ENCODE measurements at places on chromosomes 4 and X.

- DNase-seq = peak; percentile 15
These were observed 12.7 kb downstream of the SPRY1 start for GRCh38 chr4:123409334-123409733.

DNA sequence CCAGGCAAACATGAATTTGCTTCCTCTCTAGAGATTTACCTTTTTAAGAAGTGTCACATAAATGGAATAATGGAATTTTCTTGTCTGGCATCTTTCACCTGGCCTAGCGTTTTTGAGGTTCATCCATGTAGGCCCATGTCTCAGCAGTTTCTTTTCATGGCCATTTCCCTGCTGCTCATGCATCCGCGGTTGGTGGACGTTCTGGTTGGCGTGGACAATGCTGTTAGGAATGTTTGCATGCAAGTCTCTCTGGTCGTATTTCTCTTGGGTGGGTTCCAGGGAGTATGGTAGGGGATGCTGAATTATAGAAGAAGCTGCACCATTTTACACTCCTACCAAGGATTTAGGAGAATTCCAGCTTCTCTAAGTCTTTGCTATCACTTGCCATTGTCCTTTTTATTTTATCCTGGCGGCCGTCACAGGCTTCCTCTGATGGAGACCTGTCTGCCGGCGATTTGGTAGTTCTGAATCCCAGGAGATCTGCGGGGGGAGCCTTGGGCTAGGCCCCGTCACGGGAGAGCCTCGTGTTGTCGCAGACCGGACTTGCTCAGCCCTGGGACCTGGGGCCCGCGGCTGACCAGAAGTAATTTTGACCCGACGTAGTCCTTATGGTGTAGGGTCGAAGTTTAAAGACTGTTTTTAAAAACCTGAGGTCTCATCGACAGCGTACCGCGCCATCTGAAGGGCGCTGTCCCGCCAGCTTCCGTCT is 56.9 kb upstream of the TADA2B start:
- peak; percentile 70 for DNase-seq

DNA sequence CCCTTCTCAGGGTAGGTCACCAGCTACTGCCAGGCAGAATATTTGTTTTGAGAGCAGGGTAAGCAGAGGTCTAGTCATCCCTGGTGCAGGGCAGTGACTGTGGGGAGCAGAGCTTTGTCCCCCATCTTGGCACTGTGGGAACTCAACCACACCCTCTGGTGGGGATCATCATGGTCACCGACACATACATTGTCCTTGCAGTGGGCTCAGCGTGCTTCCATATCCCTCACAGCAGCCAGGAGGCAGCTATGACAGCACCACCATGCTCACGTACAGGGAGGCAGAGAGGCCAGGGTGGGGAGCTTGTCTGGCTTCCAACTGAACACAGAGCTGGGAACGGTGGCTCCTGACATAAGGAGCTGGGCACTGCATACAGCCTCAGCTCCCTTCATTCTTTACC is 102.3 kb downstream of the ENPP6 start:
- DNase-seq = no peak

DNA sequence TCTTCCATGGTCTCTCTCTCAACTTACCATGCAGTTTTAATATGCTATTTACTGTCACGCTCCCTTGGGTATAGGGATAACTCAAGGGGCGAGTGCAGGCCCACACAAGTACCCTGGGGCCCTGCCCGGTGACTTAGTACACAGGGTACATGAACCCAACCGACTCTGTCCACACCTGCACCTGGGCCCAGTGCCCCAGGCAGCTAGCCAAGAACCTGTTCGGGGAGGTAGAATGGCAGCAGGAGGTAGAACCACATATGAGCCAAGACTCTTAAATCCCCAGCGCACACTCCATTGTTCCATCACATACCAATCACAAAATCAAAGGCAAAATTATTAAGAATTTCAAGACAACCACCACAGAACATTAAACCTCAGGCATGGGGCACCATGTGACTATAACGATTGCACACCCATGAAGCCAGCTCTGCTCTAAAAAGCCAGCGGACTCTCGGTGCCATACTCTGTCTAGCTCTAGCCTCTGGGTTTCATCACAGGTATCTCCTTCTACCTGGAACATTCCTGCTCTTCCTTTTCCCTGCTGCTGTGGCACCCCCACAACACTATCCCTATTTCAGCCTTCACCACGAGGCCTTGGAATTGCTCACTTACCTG is 14.6 kb downstream of the PHF8 start:
- no peak for DNase-seq

- DNase-seq = no peak
These were observed 3.2 kb downstream of the TKTL2 start for GRCh38 chr4:163470391-163470790.

- DNase-seq = no peak
These were observed 189.9 kb downstream of the IL15 start for GRCh38 chr4:141826260-141826659.

- DNase-seq = no peak
These were observed 14.7 kb upstream of the VEGFD start for GRCh38 chrX:15398874-15399273.

DNA sequence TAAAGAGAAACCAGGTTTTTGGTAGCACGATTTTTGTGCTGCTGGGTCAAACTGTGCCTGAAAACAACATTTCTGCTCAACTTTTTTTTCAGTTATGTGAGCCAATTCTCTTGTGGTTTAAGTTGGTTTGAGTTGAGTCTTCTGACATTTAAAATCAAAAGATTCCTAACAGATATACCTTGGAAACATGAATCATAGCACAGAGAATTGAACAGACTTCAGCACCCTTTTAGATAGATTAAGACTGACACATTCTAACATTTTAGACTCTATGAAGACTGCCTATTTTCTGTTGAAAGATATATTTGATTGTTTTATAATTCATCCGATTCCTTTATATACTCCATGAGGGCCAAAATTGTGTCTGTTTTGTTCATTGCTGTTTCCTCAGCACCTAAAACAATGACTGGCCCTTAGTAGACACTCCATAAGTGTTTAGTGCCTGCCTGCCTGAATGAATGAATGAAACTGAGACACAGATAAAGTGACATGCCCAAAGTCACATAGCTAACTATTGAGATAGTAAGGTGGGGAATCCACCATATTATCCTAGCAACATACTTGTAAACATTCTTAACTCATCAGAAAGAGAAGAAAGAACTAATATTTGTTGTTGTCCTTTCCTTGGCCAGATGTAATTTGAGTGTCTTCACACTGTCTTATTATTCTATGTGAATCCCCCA is 624.0 kb downstream of the MID1IP1 start:
- DNase-seq = no peak

DNA sequence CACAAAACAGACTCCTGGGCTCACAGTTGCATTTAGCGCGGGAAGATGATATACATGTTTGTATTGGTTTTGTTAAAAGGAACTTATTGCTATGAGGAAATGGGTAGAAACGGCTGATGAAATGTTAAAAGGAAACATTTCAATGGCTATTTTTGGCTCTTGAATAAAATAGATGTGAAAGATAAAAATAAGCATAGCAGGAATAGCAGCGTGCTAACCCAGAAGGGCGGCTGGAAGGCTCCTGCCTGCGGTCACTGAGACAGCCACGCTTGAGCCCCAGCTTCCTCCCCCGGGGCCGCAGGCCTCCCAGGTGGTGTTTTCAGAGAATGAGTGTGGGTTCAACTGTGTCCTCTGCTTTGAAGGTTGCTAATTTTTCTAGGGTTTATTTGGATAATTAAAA is 35.0 kb upstream of the CLCN4 start:
- DNase-seq = no peak

- no peak for DNase-seq
These were observed 181.3 kb downstream of the SOWAHB start for GRCh38 chr4:76716658-76717057.

GRCh38 chr4:25863347-25863784 is 578 bp upstream of the SEL1L3 start:
- DNase-seq = no peak

DNA sequence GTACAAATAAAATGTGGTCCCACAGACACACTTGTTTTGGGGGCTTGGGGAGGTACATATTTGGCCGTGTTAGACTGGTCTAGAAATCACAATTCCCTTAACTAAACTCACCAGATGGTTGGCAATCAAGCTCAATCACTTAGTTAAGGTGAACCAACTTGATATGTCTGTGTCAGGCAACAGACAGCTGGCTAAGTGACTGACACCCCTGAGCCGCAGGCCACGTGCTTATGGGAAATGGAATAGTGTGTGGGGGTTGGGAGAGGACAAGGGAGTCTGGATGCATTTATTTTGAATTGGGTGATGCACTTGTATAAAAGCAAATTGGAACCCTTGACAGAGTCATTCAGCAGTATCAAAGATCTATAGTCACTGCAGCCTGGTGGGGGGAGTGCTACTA is 209.0 kb downstream of the HS6ST2 start:
- no peak for DNase-seq

- peak; percentile 66 for DNase-seq
These were observed 9.6 kb upstream of the SLAIN2 start for GRCh38 chr4:48331577-48332330.

DNA sequence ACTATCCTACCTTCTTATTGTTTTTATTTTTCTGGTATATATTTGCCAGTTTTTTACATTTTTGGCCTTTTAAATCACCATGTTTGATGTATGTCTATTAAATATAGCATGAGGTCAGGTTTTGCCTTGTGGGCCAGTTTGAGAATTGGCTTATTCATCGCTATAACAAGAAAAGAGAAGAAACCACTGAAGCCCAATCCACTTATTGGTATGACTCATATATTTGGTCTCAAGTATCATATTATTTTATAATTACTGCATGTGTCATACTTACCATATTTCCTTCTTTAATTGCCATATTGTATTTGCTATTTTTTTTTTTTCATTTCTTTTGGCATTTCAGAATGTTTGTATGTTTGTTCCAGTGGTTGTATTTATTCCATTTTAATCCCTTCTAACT is 99.3 kb downstream of the IRF2 start:
- peak; percentile 50 for DNase-seq

- DNase-seq = peak; percentile 28
These were observed 22.4 kb downstream of the RAB40AL start for GRCh38 chrX:102959471-102959870.

DNA sequence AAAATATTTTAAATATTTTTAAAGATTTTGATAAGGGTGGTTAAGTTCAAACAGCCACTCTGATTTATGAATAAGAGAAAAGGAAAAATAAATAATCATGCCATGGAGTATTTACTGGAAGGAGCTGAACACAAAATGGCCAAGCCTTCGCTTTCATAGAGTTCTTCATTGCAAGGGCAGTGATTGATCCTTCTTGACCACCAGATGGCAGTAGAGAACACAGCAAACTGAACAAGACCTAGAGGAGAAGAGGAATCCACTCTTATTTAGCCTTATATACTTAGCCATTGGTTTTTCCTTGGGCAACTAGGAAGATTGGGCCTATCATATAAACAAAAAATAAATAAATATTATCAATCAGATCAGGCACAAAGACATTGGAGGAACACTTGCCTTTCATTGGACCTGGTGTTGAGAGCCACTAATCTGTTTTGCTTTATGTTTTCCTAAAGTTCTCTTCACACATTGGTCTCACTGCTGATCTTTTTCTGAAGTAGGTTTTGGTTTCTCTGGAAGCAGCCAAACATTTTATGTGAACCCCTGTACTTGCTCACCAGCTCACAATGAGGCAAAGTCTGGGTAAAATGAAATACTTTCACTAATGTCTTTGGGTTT is 58.1 kb upstream of the PARM1 start:
- peak; percentile 63 for DNase-seq
